ENCODE measurements at places on chromosomes 5 and 9.

GRCh38 chr5:85576666-85577065 is 1041.1 kb upstream of the COX7C start:
- no peak for DNase-seq

GRCh38 chr9:137452006-137452760 is 7.0 kb downstream of the NSMF start:
- DNase-seq = no peak

DNA sequence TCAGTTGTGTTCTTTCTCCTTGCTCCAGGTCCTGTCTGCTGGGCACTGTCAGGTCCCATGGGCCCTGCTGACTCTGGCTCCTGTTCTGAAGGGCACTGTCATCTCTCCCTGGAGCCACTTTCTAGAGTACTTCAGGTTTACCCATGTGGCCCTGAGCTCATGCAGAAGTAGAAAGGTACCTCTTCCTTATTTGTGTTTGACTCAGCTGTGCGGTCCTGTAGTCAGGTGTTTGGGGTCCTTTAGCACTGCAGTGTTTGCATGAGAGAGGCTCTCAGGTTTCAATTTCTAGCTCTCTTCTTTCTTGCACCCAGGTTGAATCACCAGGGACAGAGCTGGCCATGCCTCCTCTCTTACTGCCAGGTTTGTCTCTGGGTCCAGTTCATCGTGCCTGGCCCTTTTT is 71.5 kb downstream of the HSPA4 start:
- no peak for DNase-seq

GRCh38 chr5:1657161-1657741 is 133.5 kb upstream of the LPCAT1 start:
- no peak for DNase-seq

DNA sequence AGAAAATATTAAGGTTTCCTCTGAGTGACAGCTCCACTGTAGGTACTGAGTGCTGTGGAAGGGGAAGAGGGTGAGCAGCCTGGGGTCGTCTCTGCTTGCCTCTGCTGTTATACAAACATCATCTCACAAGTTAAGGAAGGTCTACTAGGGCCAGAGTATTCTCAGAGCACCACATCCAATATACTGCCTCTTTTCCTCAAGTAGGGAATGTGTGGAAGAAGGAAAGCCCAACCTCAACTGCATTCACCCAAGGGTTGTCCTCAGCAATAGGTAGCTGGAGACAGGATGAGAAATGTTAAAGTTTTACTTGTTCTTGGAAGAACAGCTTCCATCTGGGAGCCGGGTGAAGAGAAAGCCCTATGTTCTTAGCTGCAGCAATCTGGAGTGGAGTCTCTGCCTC is 1062.3 kb upstream of the CDH10 start:
- DNase-seq = no peak

- DNase-seq = no peak
Observed at GRCh38 chr9:71446106-71446472, 322.2 kb downstream of the CEMIP2 start.
